CD4-positive, alpha-beta T cell treated with Interleukin-1 beta for 1 hour (primary cell): ENCODE measurements at places on chromosomes 12 and 14.

- no peak for DNase-seq
Observed at GRCh38 chr14:45649051-45649450, 396.0 kb upstream of the MIS18BP1 start.

- no peak for DNase-seq
Observed at GRCh38 chr12:92432724-92433441, 269.9 kb upstream of the PLEKHG7 start.

DNA sequence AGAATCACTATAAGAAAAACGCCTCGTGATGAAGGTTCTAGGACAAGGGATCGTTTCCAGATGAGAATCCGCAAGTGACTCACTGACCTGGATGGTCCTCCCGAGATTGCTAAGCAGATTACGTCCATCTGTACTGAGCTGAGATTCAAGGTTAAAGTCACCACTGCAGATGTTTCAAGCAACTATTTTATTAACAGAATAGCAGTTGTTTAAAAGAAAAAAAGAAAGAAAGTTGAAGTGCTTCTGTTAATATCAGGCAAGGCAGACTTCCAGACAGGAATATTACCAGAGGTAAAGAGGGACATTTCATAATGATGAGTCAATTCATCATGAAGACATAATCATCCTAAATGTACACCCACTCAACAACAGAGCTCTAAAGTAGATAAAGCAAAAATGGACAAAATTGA lies 17.9 kb downstream of the PXN start:
- DNase-seq = no peak

DNA sequence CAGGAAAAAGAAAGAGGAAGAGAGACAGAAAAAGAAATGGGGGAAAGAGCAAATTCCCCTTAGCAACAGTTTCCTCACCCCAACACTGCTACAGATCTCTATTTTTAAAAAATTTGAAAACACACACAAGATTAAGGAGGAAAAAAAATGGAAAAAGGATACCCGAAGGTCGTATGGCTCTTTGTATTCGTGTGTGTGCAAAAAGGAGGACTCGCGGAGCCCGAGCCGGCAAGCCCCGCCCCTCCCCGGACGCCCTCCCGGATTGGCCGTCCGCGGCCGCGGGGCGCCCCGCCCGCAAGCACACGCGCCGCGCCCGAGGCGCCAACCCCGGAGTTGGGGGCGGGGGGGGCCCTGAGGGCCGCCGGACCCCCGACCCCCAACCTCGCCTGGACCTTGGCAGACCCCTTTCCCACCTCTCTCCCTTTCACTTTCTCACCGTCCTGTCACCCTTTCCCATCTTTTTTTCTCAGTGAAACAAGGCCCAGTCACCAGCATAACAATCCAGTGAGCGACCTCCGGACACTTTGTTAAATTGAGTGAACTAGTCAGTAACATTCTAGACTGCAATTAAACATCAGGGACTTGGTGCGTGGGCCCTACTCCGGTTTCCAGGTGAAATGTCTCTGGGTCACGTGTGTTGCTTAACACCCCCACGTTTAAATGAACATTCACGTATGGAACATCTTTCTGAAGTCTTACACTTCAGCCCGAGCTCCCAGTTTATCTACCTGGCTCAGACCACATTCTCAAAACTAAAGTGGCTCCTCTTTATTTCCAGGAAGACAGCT lies at the start of gene C14orf93:
Gene C14orf93, minus strand, starts transcription at position 205 of the 788 bp plus-strand sequence. CDS start 11,120 bp downstream, outside the sequence.
- DNase-seq = peak; percentile 79

DNA sequence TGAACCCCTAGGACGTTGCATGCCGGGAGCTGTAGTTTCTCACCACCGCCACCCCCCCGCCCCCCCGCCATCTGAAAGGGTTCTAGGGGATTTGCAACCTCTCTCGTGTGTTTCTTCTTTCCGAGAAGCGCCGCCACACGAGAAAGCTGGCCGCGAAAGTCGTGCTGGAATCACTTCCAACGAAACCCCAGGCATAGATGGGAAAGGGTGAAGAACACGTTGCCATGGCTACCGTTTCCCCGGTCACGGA lies 501 bp upstream of the HSP90B1 start:
- DNase-seq = no peak

- DNase-seq = no peak
Observed at GRCh38 chr12:29314416-29314815, 66.6 kb downstream of the ERGIC2 start.

DNA sequence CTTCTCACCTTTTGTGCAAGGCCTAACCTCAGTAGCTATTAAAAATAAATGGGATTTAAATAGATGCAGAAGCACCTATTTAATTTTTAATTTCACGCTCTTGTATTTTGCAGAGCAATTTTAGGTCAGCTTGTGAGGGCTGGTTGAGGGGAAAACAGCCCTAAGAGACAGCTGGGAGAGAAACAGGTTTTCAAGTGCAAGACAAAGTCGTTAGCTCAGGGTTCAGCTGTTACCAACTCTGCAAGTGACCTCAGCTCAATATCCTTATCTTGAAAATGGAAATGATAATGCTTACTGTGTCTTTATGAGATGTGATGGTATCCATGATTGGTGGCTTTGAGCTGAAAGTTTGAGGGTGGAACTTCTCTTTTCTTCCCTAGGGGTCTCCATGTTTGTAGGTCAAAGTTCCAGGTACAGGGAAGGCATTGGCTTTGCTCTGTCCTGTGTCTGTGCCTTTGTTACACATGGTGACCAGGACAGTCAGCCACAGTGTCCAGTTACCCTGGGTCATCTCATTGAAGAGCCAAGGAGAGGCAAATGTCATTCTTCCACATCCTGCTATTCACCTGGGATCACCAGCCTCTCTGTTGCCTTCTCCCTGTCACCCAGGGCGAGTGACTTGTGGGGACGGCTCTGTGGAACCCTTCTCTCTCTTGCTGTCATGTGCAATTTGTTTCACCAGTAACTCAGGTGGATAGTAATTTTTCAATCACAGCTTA lies 100.3 kb downstream of the SAMD4A start:
- no peak for DNase-seq

GRCh38 chr14:93735206-93735605 lies 53.1 kb downstream of the PRIMA1 start:
- no peak for DNase-seq

GRCh38 chr12:121693155-121693687 lies 19.3 kb upstream of the TMEM120B start:
- DNase-seq = no peak

DNA sequence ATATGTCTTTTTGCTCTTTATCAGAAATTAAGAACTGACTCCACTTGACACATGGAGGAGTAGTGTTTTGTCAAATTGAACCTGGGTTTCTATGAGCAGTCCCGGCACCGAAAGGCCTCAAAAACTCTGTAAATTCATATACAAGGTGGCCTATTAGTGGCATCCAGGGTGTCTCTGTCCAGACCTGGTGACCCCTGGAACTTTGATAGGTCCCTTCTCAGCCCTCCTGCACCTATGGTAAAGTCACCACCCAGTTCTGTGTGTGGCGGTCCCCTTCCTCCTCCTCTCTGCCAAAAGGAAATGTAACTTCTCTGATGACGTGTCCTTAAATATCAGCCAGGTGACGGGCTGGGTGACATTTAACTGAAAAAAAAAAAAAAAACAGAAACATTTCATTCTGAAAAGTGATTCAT lies 204.0 kb upstream of the FOXN3 start:
- peak; percentile 59 for DNase-seq

DNA sequence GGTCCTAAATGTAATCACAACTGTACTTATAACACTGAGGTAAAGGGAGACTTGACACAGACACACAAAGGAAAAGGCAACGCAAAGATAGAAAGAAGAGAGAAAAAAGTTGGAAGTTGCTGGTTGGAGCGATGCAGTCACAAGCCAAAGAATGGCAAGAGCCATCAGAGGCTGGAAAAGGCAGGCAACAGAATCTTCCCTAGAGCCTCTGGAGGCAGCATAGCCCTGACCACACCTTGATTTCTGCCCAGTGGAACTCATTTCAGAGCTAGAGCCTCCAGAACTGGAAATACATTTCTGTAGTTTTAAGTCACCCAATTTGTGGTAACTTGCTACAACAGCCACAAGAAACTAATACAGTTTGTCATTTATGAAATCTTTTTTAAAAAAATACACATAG lies 89.2 kb downstream of the PUS7L start:
- DNase-seq = no peak

GRCh38 chr12:119258556-119258955 lies 76.0 kb upstream of the CCDC60 start:
- DNase-seq = no peak

GRCh38 chr14:58082011-58082410 lies 70.0 kb downstream of the ARMH4 start:
- no peak for DNase-seq

DNA sequence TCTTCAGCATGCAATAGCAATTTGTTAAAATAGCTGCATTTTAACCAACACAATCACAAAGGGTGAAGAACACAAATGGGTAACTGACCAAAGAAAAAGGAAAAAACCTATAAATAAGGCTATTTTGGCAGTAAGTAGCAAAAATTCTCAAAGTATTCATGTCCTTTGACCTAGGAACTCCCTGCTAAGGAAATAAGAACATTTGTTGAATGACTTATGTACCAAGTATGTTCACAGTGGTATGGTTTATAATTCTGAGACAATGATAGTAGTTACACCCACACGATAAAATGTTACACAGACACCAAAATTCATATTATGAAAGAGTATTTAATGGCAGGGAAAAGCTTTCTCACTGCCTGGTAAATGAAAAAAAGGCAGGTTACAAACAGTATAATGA lies 16.9 kb downstream of the CCDC88C start:
- DNase-seq = no peak

GRCh38 chr14:27881646-27882045 lies 884.9 kb upstream of the FOXG1 start:
- no peak for DNase-seq

DNA sequence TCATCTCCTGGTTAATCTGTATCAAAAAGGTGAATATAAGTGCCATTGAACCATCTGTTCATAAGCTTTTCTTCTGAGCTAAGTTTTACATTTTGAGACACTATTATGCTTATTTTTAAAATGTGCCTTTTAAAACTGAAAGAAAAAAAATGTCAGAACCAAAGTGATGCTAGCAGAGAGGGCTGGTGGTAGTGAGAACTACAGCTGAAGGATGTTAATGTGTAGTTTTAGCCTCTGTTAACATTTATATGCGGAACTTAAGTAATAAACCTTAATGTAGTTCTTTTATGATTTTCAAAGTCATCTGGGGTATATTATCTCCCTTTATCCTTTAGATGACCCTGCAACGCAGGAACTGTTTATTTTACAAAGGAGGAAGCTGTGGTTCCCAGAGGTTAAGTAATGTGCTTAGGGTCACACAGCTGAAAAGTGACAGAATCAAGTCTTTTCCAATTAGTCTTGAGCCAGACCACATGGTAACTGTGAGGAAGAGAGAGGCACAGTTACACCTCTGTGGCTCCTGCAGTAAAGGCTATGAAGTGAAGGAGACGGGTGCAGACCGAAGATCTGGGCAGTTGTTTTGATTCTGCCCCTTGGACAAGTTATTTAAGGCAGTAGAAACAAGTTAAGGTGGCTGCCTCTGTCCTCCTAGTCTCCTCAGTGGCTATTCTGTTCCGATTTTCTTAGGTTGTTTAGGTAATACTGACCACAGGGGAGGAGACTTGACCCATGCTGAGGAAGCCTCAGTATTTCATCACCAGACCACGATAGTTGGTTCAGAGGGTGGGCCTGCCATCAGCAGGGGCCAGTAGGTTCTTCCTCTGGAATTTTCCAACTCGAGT lies 23.9 kb downstream of the GNG2 start:
- DNase-seq = peak; percentile 26

GRCh38 chr12:67929384-67929772 lies 59.9 kb upstream of the IFNG-AS1 start:
- no peak for DNase-seq

- DNase-seq = no peak
Observed at GRCh38 chr12:65535946-65536345, 257.5 kb downstream of the MSRB3 start.

- DNase-seq = peak; percentile 25
Observed at GRCh38 chr12:91381309-91381804, 198.7 kb upstream of the DCN start.

DNA sequence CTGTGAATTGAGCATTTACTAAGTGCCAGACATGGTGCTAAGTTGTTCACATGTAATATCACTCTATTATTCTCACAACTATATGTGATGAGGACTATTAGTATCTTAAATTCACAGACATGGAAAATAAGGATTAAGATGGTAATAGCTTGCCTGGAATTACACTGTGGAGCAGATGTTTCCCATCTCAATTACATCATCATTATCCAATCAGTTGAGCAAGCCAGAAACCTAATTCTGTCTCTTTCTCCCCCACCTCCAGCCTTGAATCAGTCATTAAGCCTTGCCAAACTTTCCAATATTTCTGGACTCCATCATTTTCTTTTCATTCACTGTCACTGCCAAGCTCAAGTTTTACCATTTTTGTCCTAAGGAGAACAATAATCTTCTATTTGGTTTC lies 287.8 kb upstream of the KITLG start:
- no peak for DNase-seq

GRCh38 chr14:104118006-104118844 lies 20.2 kb upstream of the KIF26A start:
- no peak for DNase-seq

- DNase-seq = no peak
Observed at GRCh38 chr14:68027276-68027675, 207.7 kb downstream of the RAD51B start.

DNA sequence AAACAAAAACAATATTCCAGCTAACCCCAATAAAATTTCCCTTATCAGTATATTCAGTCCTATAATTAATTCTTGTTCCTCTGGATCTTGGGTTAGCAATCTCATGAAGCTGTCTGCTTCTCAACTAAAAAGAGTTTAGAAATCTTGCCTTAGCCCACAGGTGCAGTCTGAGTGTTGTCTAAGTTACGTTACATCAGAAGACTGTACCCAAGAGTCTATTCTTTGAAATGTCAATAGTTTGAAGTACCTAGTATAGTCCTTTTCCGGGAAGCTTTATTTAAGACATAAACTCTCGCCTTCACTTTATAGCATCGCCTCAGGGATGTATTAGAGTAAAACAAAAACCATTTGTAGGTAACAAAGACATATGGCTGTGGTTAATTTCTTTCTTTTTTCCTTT lies 465.1 kb downstream of the FUT8 start:
- peak; percentile 5 for DNase-seq

DNA sequence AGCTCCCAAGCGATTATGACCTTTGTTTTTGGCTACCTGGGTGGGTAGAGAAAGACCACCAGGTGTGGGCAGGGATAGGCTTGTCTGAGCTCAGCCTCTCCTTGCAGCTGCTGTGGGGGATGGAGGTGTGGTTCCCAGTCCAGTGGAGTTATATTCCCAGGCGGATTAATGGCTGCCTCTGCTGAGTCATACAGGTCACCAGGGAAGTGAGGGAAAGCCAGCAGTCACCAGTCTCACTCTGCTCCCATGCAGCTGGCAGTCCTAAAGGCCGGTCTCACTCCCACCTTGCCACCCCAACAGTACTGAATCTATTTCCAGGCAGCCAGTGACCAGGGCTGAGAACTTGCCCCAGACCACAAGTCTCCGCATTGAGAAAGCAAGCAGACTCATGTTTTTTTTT lies 399.2 kb downstream of the VRK1 start:
- no peak for DNase-seq

GRCh38 chr12:20421421-20421820 lies 53.1 kb downstream of the PDE3A start:
- DNase-seq = no peak

DNA sequence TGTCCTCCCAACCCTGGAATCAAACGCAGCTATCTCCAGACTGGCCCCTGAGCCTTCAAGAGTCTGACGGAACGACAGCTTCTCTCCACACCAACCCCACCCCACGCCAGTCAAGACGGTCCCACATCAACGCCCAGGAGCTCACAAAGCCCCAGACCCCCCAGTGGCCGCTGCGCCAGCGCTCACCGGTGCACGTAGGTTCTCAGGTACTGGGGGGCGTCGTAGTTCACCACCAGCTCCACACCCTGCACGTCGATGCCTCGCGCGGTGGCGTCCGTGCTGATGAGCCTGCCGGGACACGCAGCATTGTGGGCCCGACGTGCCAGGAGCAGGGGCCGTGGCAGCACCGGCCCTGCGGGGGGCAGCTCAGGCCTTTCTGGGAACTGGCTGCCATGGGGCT lies 4.2 kb downstream of the DDX51 start:
- no peak for DNase-seq
